Activated T-helper 1 cell treated with anti-CD3 and anti-CD28 coated beads, Interleukin-2, amount 50 U/mL, for 16 hours (primary cell): ENCODE measurements at places on chromosomes 4 and X.

GRCh38 chrX:42246814-42247213 lies 323.5 kb upstream of the CASK start:
- no peak for DNase-seq

DNA sequence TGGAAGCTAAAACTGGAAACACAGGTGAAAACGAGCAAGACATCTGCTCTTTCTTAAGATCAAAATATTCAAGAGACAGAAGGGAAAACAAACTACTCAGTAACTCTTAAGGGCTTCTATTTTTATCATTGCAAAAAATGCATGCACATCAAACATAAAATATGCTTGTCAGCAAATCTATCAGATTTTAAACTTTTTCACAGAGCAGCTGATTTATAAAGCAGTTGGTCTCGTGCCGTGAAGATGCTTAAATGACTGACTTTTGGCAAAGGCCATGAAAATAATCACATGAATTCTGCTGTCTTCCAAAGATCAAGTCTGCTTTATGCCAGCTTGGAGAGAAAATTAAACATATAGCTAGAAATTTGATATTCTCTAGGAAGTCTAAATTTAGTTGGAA lies 482.1 kb upstream of the HS3ST1 start:
- DNase-seq, result no peak

DNA sequence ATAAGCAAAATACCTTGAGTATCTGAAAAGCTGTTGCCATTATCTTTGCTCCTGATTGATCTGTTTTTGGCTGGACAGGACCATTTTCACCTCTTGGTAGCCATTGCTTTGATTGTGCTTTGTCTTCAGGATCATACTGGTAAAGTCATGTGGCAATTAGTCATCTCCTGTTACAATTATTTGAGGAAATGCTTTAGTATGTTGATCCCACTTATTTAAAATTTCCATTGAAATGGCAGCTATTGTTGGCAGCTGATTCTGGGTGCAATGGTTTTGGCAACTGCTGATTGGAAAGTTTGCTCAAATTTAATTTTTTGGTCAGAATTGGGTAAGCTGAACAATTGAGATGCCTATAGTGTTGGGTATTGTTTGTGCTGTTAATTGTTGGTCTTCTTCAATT lies 238.3 kb upstream of the TLL1 start:
- DNase-seq, result no peak

DNA sequence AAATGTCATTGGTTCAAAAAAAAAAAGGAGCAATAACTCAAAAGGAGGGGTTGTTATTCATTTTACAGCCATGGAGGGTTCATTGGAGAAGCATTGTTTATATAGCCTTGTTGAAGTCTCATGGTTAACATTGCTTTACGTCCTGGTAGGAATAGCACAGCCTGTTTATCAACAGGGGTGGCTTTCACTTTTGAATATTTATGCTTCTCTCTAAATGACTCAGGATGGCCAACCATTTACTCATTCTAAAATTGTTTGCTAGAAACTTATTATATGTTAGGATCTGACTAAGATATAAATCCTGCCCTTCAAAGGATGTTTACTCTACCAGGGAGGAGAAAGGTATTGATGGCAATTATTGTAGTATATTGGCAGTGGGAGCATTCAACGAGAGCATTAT lies 534.1 kb upstream of the GALNTL6 start:
- no peak for DNase-seq

DNA sequence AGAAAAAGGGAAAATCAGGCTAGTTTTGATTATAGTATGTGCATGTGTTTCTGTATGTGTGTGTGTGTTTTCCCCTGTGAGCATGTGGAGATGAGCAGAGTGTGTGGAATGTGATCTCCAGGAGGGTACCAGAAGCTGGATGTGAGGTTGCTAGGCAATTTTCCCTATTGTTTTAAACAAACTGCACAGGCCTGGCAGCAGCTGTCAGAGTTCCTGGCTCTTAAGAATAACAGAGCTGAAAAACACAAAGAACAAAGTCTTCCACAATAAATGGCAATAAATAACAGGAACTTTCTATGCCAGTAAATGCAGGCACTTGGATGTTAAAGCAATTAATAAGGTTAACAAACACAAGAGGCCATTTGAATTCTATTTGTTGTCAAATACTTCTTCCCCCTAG lies 344.6 kb upstream of the CTSO start:
- no peak for DNase-seq

GRCh38 chr4:26724534-26724933 lies 136.1 kb upstream of the STIM2 start:
- no peak for DNase-seq

DNA sequence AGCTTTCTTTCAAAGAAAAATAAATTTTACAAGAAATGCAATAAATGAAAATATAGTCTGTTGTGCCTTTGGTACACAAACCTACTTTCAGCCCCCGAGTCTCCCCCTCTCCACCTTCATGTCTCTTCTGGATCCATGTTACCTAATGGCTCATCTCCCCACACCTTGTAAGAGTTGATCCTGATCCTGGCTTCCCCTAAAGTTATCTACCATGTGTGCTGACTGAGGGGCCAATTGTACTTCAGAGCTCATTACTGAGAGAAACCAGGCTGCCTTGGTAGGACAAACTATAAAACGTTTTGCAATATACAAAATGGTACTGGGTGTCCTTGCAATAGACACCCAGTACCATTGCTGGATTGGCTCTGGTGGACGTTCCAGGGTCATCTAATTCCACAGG lies 11.8 kb downstream of the PALLD start:
- DNase-seq, result no peak

DNA sequence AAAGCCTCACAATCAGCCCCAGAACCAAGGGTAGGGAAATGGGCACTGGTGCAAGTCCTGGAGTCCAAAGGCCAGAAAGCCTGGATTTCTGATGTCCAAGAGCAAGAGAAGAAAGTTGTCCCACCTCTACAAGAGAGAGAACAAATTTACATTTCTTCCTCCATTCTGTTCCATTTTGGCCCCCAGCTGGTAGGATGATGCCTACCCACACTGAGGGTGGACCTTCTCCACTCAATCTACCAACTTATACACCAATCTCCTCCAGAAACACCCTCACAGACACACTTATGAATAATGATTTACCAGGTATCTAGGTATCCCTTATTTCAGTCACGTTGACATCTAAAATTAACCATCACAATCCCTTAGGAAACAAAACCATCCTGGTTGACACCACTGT lies 367.8 kb upstream of the GRIA3 start:
- no peak for DNase-seq

- no peak for DNase-seq
Observed at GRCh38 chr4:5650040-5650439, 58.3 kb downstream of the EVC2 start.
